ENCODE measurements at places on chromosomes 7 and 10. TPM values are rescaled to one million over a fixed set of nuclear protein-coding genes. Genes with fewer than 3 reads are reported as not detected.

- DNase-seq: no peak
Observed at GRCh38 chr10:110388687-110389052, 84.0 kb upstream of the SMNDC1 start.

GRCh38 chr7:37825038-37825437 lies 23.4 kb upstream of the NME8 start:
- no peak for DNase-seq

DNA sequence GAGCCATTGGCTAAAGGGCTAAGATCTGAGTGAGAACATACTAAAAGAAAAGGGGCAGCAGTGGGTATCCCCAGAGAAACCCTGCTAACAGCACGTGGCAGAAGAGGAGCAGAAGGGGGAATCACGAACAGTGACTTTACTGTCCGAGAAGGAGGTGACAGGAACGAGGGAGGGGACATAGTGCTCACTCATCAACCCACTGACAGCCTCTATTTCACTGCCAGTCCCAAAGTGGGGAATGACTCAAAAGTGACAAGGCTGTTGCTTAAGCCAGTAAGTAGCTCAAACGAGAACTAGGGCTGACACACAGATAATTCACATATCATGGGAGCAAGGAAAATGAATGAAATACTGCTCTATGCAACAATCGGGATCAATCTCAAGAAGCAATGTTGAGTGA lies 92.7 kb downstream of the RSU1 start:
- DNase-seq: no peak

DNA sequence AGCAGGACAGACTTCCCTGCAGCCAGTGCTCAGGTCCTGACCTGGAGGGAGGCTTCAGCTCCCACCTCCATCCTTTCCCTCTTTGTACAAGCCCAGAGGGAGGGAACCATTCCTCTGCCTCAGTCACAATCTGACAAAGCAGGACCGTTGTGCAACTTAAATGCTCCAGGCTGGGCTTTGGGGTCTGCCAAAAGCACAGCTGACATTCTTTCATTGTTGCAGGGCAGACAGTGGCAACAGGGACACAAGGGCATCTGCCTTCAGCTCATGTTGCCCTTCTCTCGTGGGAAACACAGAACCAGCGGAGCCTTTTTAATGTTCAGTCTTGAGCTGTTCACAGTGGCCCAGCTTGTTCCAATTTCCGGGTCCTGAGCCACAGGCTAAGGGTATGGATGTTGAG lies 155.7 kb upstream of the TNS3 start:
- DNase-seq: no peak

GRCh38 chr10:49819234-49819958 lies 57.3 kb upstream of the OGDHL start:
- peak; percentile 27 for DNase-seq

DNA sequence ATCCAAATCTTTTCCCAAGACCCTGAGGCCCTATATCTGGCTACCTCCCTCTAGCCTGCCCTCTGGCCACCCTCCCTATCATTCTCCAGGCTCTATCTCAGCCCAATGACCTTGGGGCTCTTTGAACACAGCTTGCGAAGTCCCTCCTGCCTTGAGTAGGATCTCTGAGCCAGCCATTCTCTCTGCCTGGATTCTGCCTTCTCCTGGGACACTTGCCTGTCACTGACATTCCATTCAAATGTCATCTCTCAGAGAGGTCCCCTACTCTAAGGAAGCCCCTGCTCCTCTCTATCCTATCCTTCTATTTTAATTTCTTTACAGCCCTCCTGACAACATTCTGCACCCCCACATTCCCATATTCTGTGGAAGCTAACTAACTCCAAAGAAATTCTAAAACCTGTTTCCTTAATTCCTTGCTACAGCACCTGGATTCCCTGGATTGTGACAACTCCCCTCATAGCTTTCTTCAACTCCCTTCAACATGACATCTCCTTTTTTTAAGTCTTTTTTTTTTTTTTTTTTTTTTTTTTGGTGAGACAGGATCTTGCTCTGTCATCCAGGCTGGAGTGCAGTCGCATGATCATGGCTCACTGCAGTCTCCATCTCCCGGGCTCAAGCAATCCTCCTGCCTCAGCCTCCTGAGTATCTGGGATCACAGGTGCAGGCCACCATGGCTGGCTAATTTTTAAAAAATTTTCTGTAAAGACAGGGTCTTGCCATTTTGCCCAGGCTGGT lies 81.0 kb upstream of the ASAH2 start:
- no peak for DNase-seq

DNA sequence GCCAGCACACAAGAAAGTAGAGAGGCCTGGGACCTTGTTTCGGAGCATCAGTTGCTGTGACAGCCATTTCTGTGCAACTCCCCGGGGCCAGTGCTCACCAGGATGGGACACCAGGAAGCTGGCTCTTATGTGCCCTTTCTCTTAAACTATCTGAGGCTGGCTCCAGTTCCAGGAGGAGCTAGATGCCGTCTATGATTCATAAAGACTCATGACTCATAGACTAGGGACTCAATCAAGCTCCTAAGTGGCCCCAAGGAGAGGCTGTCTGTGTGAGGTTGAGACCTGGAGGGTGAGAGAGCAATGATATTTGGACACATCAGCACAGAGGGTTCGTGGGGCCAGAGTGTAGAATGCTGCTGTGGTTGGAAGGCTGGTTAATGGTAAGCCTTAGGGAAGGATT lies 580.1 kb downstream of the CCSER2 start:
- no peak for DNase-seq

GRCh38 chr10:133393401-133394063 lies 425 bp upstream of the MTG1 start:
- DNase-seq: no peak

- no peak for DNase-seq
Observed at GRCh38 chr10:76404531-76404930, 973.1 kb downstream of the LRMDA start.

GRCh38 chr7:82384779-82385178 lies 58.8 kb downstream of the CACNA2D1 start:
- no peak for DNase-seq

- no peak for DNase-seq
Observed at GRCh38 chr10:69449841-69450240, 1.4 kb upstream of the TSPAN15 start.

GRCh38 chr7:157606140-157606539 lies 269.3 kb downstream of the DNAJB6 start:
- DNase-seq: peak; percentile 57

- DNase-seq: no peak
Observed at GRCh38 chr7:125746510-125746909, 816.9 kb upstream of the POT1 start.

The PODXL gene
- total RNA-seq: 1.4 TPM

The LGI1 gene
- total RNA-seq: 0.29 TPM

The MYOF gene
- 352 TPM for total RNA-seq

The IGFBP3 gene
- 2,046 TPM for total RNA-seq

The ACBD7 gene
- 0.72 TPM for total RNA-seq

The OR2A1 gene
- 0.36 TPM for total RNA-seq

The CD36 gene
- total RNA-seq: 22.8 TPM

The GIMAP7 gene
- total RNA-seq: not detected

All from osteoblast (primary cell).